Naive B cell (primary cell): ENCODE measurements at places on chromosomes 6 and 20.

GRCh38 chr6:33850869-33851541 is 47.2 kb upstream of the MLN start:
- DNase-seq: no peak

DNA sequence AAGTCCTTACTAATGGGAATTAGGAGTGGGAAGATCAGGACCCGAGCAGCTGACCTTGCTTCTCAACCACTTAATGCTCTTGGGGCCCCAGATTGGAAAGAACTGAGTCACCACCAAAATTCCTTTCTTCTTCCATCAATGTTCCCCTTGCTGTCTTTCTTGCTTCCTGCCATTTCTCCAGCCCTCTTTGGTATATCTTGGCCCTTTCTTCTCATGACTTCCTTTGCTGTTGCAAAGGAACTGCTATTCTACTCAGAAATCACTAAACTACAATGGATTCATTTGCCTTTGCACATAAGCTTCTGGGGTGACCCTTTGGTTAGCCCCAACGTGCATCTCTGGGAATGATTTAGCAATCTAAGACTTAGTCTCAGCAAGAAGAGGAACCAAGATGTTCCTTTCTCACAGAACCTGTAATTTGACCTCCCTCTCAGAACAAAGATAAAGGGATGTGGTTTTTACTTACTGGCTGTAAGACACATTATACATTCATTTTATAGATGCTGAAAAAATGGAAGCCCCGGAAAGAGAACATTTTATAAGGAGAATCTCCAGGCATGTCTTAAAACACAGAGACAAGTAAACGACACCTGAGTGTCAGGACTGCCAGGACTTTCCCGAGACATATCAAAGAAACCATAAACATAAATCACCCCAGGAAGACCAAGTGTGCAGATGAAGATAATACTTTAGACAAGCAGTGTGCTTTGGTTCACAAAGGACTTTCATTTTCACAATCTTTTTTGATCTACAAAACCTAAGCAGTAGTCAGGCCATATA is 99.0 kb upstream of the TNFAIP3 start:
- peak; percentile 17 for DNase-seq

GRCh38 chr6:155408231-155408630 is 47.4 kb downstream of the NOX3 start:
- no peak for DNase-seq

GRCh38 chr6:126054802-126055201 is 68.5 kb downstream of the TRMT11 start:
- no peak for DNase-seq

DNA sequence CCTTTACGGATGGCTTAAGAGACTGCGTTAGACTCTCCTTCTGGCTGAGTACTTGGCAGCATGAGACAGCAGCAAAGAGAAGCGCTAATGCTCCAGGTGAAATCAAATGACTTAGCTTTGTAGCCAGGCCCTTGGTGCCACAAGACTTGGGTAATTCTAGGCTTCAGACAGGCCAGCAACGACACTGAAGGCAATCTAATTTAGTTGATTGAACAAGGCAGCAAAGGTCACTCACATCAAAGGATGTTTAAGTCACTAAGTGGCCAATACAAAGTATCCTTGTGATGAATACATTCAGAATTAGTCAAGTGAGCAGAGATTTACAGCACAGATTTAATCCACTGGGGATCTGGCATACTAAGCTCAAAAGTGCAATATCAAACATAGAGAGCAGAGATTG is 113.2 kb downstream of the FAM83B start:
- no peak for DNase-seq
